ENCODE measurements at places on chromosomes 3 and 15.

GRCh38 chr3:32500231-32500630 lies 2.4 kb downstream of the CMTM6 start:
- DNase-seq: no peak

DNA sequence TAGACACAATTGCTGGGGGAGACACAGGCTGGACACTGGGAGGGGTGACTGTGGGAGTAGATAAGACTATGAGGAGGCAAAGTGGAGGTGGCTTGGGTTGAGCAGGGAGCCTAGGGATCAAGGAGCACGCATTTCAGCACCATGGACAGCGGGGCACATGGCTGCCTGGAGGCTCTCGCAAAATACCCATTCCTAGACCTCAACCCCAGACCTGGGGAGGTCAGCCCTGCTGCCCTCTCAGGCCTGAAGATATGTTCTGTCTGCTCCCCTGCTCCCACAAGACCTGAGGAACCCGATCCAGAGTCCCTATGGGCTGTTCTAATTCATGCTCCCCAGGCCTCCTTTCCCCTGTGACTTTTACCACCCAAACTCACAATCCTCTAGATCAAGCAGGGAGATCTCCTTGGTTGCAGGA lies 16.0 kb upstream of the CPEB1 start:
- DNase-seq: peak; percentile 84

GRCh38 chr3:157091083-157091833 lies 68.7 kb downstream of the CCNL1 start:
- DNase-seq: no peak

- peak; percentile 64 for DNase-seq
Measured at GRCh38 chr3:187016639-187017345, 86.5 kb downstream of the ST6GAL1 start.

DNA sequence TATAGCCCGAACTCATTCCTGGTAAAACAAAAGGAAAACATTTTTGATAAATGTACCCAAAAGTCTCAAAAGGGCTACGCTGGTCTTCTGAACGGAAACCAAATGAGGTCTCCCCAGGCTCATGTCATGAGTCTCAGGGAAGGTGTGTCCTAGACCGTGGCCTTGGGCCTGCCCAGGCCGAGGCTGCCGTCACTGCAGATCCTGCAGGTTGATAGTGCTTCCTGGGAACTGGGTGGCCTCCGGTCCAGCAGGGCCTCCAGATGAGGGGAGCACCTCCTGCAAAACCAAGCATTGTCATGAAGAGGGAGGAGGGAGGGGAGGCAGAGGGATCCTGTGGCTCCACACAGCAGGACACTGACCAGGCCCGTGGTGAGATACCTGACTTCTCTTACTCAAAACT lies 37.5 kb downstream of the ZXDC start:
- DNase-seq: no peak

DNA sequence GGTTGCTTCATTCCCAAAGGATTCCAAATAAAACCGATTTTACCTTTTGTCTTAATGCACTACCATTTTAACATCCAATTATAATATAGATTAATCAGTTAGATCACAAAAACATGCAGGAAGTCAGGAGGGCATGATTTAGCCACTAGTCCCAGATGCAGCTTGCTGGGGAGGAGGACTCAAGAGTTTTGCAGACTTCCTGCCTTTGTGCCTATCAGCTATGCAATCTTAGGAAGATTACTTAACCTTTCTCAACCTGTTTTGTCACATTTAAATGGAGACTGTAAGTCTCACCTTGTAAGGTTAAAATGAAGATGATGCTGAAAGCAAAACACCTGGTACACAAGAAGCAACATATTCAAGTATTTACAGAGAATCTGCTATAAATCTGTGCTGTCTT lies 242.4 kb upstream of the GOLIM4 start:
- DNase-seq: no peak

DNA sequence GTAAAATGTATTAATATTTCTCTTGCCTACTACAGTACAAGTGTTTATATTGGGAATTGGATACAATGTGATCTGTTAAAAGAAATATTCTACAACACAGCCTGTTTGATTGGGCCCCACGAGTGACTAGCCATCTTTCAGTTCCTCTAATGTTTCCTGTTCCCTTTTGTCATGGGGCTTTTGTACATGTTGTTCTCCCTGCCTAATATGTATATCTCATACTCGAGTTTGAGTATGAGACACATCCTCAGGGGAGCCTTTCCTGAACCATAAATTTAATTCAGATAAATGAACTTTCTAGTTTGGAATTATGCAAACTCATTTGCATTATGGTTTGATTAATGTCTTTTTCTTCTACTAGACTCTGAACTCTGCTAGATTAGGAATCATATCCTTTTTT lies 65.5 kb downstream of the MEF2A start:
- no peak for DNase-seq

GRCh38 chr15:41873711-41874110 lies 20.1 kb downstream of the SPTBN5 start:
- no peak for DNase-seq

- DNase-seq: no peak
Measured at GRCh38 chr15:43153269-43153668, 19.9 kb downstream of the TMEM62 start.

GRCh38 chr3:32097768-32098167 lies 8.7 kb upstream of the GPD1L start:
- no peak for DNase-seq

DNA sequence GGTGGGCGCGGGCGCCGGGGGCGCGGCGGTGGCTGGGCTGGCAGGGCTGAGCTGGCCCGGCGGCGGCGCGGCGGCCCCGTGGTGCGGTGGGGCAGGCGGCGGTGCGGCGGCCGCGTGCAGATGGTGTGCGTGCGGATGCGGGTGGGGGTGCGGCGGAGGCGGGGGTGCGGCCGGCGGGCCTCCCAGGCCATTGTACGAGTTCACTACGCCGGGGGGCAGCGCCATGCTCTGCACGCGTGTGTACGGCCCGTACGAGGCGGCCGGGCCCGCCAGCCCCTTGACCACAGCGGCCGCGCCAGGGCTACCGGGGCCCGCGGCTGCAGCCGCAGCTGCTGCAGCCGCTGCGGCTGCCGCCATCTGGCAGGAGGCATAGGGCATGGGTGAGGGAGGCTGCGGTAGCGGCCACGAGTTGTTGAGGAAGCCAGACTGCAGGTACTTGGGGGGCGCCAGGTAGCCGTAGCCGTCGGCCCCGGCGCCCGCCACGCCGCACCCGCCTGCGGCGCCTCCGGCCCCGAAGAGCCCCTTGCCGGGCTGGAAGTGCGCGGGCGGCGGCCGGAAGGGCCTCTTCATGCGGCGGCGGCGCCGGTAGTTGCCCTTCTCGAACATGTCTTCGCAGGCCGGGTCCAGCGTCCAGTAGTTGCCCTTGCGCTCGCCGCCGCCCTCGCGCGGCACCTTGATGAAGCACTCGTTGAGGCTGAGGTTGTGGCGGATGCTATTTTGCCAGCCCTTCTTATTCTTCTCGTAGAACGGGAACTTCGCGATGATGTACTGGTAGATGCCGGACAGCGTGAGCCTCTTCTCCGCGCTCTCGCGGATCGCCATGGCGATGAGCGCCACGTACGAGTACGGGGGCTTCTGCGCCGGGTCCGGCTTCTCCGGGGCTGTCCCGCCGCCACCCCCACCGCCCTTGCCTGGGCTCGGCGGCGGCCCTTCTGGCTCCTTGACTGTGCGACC lies 951 bp downstream of the FOXL2 start:
- DNase-seq: no peak

GRCh38 chr3:127475391-127475790 lies 115.1 kb downstream of the TPRA1 start:
- DNase-seq: no peak

GRCh38 chr15:68330901-68331300 lies 53.4 kb downstream of the FEM1B start:
- no peak for DNase-seq

DNA sequence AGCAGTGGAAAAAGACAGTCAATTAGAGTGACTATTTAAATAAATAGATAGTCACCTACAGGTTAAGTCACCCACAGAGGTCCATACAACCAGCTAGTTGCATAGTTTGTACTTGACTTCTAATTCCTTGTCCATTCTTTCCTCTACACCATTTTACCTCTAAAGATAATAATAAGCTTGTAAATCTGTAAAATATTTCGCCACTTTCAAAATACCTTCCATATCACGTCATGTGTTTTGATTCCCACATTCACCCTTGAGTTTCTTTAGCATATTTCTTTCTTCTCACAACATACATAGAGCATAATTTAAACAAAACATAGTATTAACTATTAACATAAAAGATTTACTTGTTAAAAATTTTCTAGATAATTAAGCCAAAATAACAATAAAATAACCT lies 689.6 kb downstream of the MECOM start:
- DNase-seq: no peak

GRCh38 chr3:107265526-107265925 lies 111.7 kb upstream of the CCDC54 start:
- no peak for DNase-seq

DNA sequence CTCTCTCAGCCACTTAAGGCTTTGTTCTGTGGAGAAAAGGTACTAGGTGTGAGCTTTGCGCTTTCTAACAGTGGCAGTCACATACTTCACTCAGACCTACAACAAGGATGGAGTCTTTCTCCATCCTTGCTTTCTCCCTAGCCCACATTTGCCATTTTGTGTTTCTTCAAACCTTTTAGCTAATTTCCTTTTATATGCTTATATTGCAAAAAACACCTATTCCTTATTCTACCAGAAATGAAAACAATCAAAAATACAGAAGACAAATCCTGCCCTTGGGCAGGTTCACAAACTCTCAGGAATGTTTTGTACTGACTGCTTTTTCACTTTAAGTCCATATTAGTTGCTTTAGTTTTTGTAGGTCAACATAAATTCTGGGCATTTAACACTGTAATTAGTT lies 914.2 kb downstream of the SQOR start:
- DNase-seq: no peak

GRCh38 chr15:69919816-69920215 lies 177.9 kb downstream of the TLE3 start:
- DNase-seq: no peak

DNA sequence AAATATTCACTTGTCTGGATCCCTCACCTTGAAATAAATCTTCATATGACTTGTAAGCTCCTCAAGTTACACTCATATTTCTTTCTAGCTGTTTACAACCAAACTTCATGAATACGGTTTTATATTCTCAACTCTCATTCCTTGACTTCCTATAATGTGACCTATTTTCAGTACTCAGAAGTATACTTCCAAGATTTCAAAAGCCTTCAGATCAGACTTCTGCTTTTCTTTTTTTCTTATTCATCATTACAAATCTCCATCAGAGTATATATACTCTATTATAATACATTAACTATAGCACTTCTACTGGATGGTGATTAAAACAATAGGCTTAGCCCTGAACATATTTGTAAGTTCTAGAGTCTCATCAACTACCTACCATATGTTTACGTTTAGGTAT lies 123.6 kb upstream of the ALCAM start:
- no peak for DNase-seq

GRCh38 chr3:44400771-44401170 lies 62.2 kb downstream of the TCAIM start:
- peak; percentile 65 for DNase-seq

Measured in HuH-7 (cell line).